Neuronal stem cell (in vitro differentiated cells): ENCODE measurements at places on chromosomes 13 and 19.
A peak's percentile ranks its signal among the peaks of the same experiment; 100 is the strongest.

- DNase-seq = no peak
Observed at GRCh38 chr19:56597696-56598095, 2.6 kb downstream of the ZNF71 start.

- DNase-seq = no peak
Observed at GRCh38 chr13:97353927-97354675, 79.9 kb upstream of the RAP2A start.

DNA sequence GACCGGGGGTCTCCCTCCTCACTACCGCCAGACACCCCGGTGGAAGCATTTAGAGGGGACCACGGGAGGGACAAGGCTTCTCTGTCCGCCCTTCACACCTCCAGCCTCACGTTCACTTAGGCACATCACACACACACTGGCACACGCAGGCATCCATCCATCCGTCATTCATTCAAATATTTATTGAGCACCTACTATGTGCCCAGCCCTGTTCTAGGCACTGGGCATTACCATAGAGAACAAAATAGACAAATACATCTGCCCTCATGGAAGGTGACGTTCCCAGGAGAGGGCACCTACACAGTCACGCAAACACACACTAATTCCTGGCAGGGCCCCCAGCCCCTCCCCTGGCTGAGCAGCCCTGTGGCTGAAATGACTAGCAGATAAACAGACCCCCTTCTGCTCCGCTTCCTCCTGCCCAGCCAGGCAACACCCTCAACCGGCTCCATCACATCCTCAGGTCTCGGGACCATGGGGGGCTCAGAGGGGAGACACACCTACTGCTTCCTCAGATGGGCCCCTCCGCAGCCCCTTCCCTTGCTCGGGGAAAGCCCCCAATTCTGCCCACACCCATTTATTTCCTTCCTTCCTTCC lies 3.7 kb upstream of the NOP53 start:
- no peak for DNase-seq

DNA sequence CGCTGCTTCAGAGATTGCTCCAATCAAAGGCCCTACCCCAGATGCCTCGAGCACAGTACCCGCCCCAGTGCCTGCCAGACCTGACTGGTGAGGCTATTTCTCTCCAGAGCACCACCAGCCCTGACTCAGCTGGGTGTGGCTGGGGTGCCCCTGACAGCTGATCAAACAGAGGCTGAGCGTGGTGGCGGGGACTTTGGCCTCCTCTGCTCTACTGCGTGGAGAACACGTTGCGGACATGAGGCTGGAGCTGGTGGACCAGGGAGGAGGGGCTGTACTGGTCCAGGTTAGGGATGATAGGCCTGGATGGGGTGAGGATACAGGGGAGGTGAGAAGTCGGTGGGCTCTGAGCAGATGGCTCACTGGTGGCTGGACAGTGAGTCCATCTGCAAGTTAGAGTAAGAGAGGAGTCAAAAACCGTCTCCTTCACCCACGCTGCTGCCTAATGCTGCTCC lies 3.5 kb upstream of the DOCK6 start:
- DNase-seq = no peak

DNA sequence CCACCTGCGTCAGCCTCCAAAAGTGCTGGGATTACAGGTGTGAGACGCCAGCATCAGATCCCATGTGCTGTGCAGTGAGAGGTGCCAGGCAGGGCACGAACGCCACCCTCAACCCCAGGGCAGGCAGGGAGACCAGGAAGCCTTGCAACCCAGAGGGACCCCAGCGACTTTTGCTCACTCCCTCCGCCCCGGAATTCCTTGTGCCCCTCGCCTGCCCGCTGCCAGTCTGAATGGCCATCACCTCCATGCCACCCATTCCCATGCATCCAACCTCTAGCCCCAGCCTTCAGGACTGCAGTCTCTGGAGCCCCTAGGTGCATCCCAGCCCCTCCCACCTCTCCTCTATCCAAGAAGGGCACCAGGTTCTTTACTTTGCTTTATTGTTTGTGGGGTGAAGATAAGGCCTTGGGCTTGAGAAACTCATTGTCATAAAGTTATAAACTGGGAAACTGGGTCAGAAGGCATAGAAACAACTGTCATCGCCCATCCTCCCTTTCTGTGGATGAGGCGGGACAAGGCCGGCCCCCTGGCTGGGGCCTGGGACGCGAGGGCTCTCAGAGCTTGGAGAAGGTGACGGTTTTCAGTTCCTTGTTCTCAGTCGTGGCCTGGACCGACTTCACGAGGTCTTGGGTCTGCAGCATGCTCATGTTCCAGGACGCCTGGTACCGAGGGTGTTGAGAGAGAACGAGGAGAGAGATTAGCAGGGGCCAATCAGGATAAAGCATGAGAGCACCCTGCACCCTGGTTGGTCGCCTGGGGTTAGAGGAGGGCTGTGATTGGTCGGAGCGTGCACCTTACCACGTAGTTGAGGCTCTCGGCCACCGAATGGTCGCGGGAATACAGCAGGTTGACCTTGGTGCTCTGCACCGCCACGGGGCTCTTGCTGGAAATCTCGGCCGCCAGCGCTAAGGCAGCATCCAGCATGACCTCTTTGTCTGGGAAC lies 2.6 kb upstream of the LGALS4 start:
- DNase-seq = no peak

DNA sequence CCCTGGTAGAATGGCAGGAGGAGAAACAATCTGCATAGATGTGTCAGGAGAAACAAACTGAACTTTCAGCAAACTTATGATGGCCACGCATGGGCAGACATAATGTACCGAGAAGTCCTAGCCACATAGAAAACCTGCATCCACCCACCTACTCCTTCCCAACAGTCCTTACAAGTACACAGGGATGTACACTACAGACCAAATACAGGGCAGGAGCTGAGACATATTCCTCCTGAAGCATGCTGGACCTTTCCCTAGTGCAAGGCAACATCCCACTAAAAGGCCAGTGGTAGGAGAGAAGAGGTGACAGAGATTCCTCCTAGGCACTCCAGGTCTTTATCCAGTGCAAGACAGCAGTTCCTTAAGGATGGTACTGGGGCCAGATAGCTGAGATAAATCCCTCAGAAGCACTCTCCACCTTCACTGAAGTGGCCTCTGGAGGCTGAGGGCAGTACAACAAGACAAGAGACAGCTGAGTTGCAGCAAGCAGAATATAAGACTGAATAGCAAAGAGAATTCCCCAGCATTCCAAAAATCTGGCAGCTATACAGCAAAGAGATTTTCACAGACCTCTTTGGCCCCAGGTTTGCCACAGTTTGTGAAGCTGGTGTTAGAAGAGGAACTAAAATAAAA lies 18.3 kb downstream of the VWA8 start:
- peak; percentile 31 for DNase-seq

- DNase-seq = no peak
Observed at GRCh38 chr19:35986664-35987570, 8.1 kb upstream of the SDHAF1 start.

DNA sequence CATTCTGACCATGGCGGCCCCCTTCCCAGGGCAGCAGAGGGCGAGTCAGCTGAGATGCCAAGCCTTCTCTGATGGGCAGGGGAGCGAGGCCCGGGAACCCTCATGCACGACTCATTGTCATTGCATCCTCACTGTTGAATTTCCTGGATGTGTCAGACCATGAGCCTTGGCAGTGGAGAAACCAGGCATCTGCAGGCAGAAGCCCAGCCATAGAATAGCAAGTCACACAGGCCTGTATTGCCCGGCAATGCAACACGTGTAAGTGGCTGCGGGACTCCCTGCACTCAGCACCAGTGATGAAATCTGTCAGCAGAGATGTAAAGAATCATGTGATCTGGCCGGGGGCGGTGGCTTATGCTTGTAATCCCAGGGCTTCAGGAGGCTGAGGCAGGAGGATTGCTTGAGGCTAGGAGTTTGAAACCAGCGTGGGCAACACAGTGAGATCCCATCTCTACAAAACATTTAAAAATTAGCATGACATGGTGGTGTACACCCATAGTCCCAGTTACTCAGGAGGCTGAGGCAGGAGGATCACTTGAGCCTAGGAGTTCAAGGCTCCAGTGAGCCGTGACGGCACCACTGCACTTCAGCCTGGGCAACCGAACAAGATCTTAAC lies 199.7 kb downstream of the KATNAL1 start:
- no peak for DNase-seq

DNA sequence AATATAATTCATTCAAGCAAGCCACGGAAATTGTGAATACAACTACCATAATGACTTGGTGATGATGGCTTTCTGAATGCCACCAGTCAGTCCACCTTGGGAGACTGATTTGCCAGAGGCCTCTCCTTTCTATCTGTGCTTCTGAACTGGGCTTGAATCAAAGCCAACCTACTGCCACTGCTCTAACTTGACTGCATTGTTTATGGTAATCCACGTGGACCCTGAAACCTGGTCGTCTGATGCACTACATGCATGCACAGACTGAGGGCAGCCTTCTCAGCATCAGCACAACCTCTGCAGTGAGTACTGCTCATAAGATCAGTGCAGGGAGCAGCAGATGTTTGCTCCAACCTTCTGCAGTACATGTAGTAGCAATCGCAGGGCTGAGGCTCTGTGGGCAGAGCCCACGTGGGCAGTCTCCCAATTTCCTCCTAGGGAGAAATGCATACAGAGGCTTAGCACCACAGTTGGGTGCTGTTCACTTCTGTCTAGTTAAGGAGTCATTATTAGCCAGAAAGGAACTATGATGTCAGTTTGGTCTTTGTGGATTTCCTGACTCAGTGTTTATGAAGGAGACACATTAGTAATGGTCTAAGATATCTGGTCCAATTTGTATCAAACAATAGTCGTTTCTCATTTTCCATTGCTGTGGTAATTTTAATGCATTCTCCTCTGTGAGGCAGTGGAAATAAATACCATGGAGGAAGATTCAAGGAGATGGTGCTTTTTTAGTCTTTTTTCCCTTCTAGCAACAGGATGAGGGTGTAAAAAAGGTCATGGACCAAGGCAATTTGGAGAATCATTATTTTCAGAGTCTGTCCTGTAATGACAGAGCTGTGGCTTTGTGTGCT lies 82.5 kb downstream of the AKAP11 start:
- no peak for DNase-seq

DNA sequence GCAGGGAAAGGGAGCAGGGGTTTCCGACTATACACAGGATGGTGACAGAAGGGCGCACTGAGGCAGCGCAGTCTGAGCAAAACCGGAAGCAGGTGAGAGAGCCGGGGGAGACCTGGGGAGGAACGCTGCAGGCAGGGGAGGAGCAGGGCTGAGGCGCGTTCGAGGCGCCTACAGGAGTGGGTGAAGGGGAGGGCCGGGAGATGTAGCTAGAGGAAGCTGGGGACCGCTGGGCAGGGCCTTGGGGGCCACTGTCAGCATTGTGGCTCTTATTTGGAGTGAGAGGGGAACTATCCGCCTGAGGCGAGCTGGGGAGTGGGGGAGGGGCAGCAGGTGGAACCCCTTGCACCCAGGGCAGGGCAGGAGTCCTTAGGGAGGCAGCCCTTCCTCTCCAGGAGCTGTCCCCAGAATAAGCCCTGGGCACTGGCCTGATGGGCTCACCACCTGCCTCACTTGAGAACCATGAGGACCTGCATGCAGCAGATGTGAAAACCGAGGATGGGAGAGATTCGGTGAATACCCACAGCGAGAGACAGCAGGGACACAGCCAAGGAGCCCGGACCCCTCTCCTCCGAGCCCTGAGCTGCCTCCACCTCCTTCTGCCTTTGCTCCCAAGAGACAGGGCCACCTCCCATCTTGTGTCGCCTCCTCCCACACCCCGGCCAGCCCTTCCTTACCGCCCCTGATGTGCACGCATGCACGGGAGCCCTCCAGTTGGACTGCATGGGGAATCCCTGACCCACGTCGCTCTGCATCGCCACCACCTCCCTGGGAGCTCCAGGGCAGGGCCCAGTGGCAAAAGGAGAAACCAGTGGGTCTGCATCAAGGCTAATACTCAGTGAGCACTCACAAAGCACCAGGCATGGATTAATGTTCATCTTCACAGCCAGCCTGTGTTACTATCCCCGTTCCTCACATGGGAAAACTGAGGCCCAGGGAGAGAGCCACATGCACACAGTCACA lies 10.3 kb downstream of the AKT2 start:
- no peak for DNase-seq

- DNase-seq = no peak
Observed at GRCh38 chr13:29099781-29100406, 279.8 kb downstream of the MTUS2 start.

DNA sequence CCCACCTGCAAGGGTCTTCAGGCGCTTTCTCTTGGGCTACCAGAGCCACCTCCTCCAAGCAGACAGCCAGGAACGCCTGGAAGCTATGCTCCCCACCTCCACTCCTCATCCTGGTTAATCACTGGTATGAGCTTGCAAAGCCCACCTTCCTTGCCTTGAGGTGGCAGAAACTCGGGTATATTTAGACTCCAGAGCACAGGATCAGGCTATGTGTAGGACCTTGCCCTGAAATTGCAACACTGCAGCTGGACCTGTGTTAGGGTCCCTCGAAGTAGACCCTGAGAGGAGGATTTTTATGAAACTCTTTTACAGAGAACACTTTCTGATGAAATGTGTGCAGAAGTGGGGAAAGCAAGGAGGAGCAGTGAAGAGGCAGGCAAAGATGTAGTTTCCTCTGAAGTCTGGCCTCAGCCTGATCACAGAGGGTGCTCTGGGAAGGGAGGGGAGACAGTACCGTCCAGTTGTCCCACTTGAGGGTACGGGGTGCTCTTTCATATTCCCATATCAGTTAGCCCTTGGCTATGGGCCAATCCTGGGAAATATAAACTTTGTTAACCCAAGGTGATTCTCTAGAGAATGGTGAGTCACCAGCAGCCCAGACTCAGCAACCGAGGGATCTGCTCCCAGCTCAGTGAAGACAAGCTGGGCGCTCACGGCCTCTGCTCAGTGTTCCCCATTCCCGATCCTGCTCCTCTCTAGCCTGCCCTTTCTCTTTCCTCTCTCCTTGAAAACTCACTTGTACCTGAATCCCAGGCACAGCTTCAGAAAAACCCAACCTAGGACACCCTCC lies 157.9 kb downstream of the UQCRFS1 start:
- no peak for DNase-seq

DNA sequence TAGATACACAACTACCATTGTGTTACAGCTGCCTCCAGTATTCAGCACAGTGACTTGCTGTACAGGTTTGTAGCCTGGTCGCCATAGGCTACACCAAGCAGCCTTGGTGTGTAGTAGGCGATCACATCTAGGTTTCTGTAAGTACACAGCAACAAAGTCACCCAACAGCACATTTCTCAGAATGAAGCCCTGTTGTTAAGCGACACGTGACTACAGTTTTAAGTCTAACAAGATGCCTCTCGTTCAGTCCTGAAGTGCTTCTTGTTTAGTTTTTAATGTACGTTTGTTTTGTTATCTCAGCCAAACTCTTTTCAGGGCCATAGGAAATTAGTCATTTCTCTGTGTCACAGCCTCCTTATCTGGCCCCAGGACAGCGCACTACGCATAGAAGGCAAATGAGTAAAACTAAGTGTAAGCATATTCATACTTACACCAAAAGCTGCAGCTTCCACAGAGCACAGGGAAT lies 50.0 kb upstream of the GPR183 start:
- no peak for DNase-seq

- DNase-seq = peak; percentile 23
Observed at GRCh38 chr13:73945871-73946270, 188.3 kb downstream of the KLF12 start.

- DNase-seq = no peak
Observed at GRCh38 chr13:53198736-53199135, 170.1 kb downstream of the OLFM4 start.

- no peak for DNase-seq
Observed at GRCh38 chr13:50171590-50172282, 156.5 kb downstream of the KCNRG start.
